Calu3 (cell line): ENCODE measurements at places on chromosomes 13 and 19.

GRCh38 chr13:37366044-37366770 is 232.4 kb downstream of the POSTN start:
- no peak for DNase-seq

DNA sequence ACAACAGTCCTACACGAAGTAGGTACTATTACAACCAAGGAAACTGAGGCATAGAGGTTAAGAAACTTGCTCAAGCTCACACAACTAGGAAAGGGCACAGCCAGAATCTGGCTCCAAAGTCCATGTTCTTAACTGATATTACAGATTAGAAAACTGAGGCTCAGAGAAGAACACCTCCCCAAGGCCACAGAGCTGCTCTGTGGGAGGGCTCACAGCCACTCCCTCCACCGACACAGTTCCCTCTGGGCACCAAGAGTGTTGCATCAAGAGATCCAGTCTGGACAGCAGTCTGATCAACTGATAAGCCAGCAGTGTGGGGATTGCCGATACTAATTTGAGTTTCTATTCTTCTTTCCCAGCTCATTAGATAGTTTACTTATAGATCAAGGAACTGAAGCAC is 29.5 kb downstream of the SLC15A1 start:
- no peak for DNase-seq

DNA sequence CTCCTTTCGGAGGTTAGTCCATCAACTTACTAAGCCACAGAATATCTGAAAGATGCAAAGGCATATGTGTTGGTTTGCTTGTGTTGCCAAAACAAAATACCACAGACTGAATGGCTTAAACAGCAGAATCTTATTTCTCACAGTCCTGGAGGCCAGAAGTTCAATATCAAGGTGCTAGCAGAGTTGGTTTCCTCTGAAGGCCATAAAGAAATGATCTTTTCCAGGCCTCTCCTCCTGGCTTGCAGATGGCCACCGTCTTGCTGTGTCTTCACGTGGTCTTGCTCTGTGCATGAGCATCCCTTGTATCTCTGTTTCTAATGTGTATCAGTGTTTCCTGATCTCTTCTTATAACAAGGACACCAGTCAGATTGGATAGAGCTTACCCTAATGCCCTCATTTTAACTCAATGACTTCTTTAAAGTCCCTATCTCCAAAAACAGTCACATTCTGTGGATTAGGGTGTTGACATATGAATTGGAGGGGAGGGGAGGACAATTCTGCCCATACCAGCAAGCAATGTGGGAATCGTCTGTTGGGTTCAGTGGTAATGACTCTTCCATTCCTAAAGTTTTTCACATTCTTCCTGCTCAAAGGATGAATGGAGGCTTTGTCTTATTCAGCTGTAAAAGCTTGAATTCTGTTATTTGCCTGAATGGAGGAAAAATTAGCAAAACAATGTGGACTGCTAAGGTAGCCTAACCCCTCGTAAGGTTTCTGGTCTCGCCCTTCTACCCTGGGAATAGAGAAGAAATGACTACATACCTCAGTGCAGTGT is 715.7 kb downstream of the DIAPH3 start:
- no peak for DNase-seq

DNA sequence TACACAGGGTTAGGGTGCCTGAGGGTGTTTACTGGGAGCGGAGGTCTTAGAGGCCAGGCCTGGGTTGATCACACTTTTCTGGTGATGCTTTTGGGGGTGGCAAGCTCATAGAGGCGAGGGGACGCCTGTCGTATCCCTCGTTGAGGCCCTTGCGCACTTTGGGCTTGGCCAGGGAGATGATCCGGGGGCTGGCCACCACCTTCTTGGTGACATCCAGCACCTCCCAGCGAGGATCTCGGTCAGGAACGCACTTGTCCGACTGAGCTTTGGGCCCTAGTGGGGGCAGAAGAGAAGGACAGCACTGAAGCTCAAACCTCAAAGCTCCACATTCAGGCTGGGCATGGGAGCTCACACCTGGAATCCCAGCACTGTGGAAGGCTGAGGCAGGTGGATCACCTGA is 17.6 kb upstream of the MIER2 start:
- no peak for DNase-seq

DNA sequence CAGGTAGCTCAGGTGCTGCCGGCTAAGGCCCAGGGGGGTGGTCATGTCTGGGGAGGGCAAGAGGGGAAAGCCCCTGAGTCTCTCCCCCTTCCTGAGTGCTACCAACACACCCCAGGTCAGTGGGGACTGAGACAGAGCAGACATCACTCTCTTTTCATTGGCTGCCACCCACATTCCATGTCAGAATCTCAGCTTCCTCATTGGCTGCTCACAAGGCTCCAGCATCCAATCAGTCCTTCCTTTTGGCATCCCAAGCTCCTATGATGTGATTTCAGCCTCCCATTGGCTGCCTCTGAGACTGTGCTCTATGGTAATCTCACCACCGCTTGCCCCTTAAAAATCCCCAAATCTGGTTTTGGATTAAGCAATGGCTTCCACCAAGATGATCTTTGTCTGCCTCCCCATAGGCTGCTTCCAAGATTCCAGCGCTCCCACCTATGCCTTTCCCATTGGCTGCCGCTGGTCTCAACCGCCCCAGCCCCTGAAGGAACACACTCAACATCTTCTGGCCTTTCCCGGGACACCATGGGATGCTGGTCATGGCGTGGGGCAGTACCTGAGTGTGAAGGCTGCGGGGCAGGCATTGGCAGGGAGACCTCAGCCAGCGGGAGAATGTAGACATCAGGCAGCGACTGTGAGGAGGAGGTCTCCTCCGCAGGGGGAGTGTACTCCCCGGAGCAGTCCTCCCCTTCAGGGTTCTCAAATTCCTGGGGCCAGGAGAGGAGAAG is 2.0 kb downstream of the LMTK3 start:
- no peak for DNase-seq

GRCh38 chr13:24284889-24285565 is 24.4 kb upstream of the C1QTNF9 start:
- no peak for DNase-seq

- DNase-seq, result no peak
Observed at GRCh38 chr13:30708541-30708940, 26.8 kb upstream of the ALOX5AP start.

GRCh38 chr19:2790557-2791271 is 5.4 kb downstream of the THOP1 start:
- no peak for DNase-seq

GRCh38 chr13:34308725-34309124 is 490.8 kb downstream of the RFC3 start:
- no peak for DNase-seq

GRCh38 chr13:30859326-30859725 is 46.7 kb upstream of the MEDAG start:
- no peak for DNase-seq

DNA sequence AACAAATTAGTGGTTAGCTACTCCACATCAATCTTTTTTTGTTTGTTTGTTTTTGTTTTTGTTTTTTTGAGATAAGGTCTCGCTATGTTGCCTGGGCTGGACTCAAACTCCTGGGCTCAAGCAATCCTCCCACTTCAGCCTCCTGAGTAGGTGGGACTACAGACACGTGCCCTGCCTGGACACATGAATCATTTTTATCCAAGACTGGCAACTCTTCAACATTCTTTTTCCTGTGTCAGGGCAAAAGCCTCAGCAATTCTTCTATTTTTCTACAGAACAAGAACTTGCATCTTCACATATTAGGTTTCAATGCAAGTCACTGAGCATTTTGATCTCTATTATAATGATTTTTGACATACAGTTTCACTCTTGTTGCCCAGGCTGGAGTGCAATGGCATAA is 76.8 kb upstream of the LRCH1 start:
- no peak for DNase-seq

DNA sequence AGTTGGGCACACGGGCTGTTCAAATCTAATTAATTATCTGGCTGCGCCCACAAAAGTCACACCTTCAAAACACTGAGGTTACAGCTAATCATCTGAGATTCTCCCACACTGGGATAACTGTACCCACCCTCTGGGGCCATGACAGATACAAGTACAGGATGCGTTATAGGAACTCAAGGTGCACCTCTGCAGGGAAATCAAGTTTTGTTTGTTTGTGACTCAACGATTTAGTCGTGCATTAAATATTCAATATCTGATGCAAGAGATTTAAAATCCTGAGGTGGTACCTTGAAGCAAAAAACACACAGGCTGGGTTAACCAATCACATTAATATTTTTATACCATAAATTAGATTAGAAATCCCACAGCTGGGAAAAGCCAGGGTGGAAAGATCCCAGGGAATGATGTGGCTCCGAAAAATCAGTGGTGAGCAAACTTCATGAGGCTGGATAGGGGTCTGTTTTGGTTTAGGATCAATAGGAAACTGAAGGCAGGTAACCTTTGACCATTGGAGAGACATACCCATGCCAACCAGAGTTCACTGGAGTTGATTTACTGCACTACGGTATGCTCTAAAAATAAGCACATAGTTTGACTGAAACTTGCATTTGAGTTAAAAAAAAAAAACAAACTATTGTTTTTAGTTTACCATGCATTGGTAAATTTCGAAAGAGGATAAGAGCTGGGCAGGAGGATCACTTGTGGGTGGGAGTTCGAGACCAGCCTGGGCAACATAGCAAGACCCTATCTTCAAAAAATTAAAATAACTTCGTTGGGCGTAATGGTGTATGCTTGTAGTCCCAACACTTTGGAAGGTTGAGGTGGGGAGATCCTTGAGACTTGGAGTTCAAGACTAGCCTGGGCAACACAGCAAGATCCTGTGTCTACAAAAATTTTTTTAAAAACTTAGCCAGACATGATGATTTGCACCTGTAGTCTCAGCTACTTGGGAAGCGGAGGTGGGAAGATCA is 23.9 kb upstream of the CEBPG start:
- DNase-seq, result no peak

GRCh38 chr19:33458807-33459206 is 62.8 kb downstream of the PEPD start:
- DNase-seq, result no peak

GRCh38 chr13:50914848-50915247 is 5.3 kb downstream of the RNASEH2B start:
- no peak for DNase-seq

DNA sequence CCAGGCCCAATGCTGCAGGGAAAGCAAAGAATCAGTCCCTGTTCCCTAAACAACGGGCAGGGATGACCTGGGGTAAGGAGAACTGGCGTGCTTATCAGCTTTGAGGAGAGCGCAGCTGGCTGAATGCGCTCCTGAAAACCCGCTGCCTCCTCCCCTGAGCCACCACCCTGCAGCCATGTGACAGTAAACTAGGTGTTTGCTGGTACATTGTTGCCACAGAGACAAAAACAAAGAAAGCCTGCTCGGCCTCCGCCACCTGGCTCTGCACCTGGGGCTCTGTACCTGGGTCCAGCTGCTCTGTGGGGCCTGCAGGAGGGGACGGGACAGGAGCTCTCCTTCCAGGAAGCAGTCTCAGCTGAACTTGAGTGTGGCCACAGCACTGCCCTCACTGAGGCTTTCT is 21.8 kb downstream of the MCF2L start:
- DNase-seq, result peak; percentile 8

DNA sequence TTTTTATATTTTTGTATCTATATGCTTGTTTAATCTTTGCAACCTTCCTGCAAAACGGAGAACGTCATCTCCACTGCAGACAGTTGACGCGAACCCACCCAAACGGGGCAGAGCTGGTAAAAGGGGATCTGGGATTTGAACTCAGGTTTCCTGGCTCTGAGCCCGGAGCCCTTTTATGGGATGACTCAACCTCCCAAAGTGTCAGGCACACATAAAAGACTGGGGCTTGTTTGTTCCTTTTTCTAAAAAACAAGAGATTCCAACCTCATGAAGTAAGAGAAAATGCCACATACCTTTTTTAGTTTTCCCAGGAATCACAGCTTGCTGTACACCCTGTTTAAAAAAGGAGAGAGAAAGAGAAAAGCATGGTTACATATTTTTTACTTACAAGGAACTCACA is 78.9 kb downstream of the GADD45B start:
- DNase-seq, result no peak

DNA sequence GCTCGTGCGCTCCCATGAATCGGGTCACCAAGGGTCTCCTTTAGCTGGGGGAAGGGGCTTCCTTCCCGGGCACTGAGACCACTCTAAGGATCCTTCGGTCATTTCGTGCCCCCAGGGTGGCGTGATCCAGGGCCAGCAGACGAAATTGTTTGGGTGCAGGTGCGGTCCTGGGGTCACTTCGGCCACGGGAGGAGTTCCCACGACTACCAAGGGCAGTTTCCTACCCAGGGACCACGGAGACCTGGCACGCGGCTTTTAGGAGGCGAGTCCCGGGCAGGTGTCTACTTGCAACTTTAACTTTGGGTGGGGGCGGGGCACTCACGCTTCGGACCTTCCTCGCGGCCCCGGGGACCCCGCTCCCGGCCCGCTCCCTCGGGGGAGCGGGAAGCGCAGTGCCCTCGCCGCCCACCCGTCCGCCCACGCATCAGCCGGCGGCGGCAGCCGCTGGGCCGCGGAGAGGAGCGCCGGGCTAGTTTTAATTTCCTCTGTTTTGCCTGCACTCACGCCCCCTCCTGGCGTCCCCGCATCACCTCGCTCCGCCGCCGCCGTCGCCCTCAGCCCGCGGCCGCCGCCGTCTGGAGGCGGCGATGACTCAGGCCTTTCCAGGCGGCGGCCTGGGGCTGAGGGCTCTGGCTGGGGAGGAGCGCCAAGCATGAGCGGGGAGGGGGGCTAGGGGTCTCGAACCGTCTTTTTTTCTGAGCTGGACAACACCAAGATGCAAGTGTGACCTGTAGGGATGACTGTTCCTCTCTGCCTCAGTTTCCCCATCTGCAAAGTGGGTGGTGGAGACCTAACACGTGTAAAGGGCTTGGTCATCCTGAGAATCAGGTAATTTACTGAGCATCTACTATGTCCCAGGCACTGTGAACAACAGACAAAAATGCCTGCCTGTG is 21.8 kb downstream of the OLFM2 start:
- peak; percentile 86 for DNase-seq

GRCh38 chr19:52946322-52947310 is 16.1 kb downstream of the ZNF816 start:
- no peak for DNase-seq

- DNase-seq, result no peak
Observed at GRCh38 chr19:56712611-56713276, 41.2 kb upstream of the ZNF835 start.

DNA sequence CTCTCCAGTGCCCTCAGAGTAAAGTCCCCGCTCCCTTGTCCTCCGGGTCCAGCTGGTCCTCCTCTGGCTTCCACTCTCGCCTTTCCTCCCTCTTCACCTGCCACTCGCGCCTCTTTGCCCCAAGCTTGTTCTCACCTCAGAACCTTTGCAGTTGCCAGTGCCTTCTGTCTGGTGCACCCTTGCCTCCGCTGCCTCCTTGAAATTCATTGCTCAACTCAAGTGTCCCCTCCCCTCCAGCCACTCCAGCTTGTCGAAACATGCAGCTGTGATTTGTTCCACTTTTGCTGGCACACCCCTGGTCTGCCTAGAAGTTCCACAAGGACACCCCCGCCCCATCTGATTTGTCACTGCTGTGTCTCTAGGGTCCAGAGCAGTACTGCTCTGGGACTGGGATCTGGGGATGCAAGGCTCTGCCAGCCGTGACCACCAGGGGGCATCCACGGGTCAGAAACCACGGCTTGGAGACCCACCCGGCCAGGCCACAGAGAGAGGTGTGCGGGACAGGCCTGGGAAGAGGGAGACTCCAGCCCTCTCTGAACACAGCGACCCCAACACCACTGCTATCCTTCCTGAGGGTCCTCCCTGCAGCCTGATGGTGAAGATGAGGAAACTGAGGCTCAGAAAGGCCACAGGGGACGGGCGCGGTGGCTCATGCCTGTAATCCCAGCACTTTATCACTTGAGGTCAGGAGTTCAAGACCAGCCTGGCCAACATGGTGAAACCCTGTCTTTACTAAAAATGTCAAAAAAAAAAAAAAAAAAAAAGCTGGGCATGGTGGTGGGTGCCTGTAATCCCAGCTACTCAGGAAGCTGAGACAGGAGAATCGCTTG is 49.9 kb downstream of the AP1M1 start:
- peak; percentile 88 for DNase-seq
